ENCODE measurements at places on chromosomes 7 and 10.

GRCh38 chr7:121322460-121322859 lies 6.3 kb upstream of the WNT16 start:
- no peak for DNase-seq

- no peak for DNase-seq
Measured at GRCh38 chr10:22620929-22621328, 93.4 kb downstream of the PIP4K2A start.

GRCh38 chr10:593901-594457 lies 95.5 kb downstream of the DIP2C start:
- DNase-seq: no peak

GRCh38 chr10:1520909-1521565 lies 216.3 kb downstream of the ADARB2 start:
- no peak for DNase-seq

DNA sequence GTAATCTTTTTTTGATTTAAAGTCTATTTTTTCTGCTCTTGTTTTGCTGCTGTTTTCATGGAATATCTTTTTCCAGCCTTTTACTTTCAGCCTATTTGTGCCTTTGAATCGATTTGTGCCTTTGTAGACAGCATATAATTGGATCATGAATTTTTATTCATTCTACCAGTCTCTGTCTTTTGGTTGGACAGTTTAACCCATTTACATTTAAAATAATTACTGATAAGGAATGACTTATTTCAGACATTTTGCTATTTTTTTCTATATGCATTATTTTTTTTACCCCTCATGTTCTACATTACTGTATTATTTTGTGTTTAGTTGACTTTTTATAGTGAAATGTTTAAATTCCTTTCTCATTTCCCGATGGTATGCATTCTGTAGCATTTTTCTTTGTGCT lies 99.6 kb downstream of the EXOC4 start:
- DNase-seq: no peak

Data from SJSA1 (cell line).